Daoy (cell line): ENCODE measurements at places on chromosomes 4 and X.

- DNase-seq = peak; percentile 3
These were observed 23.7 kb upstream of the UNC5C start for GRCh38 chr4:95572304-95572991.

GRCh38 chrX:12197030-12197429 is 58.8 kb downstream of the FRMPD4 start:
- DNase-seq = no peak

DNA sequence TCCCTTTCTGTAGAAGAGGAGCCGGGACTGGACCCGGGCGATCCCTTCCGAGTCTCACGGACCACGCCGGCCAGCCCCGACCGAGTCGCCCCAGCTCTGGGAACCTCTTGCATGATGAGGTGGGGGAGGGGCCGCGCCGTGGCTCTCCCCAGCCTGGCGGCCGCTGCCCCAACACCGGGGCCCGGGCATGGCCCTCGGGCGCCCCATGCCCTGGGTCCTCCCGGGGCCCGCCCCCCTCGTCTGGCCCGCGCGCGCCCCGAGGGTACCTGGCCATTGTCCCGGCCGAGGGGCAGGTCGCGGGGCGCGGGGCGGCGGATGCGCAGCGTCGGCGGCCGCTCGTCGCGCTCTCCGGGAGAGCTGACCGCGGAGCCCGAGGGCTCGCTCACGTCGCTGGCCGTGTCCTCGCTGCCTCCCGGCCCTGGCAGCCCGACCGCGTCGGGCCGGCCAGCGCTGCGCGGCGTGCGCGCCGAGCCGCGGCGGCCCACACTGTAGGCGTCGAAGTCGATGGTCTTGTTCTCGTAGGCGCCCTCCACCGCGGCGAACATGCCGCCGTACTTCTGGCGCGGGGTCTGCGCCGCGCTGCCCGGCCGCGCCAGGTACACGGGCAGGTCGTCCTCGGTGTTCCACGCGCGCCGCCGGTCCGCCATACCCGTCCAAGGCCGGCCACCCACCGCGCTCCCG is 423 bp downstream of the CRMP1 start:
- peak; percentile 22 for DNase-seq

DNA sequence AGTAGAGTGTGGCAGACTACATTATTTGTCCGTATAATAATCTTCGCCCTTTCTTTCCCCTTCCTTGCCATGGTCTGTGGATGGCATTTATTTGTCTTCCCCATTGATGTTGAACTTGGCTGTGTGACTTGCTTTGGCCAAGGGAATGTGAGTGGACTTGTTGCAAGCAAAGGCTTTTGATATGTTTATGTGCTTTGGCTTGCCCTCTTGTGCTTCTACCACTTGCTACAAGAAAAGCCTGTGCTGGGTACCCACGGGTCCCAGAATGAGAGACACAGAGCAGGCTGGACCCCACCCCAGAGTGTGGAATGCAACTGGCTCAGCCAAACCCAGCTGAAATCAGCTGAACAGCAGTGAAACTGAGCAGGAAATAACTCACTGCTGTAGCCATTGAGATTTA is 63.0 kb downstream of the FAM184B start:
- DNase-seq = no peak

DNA sequence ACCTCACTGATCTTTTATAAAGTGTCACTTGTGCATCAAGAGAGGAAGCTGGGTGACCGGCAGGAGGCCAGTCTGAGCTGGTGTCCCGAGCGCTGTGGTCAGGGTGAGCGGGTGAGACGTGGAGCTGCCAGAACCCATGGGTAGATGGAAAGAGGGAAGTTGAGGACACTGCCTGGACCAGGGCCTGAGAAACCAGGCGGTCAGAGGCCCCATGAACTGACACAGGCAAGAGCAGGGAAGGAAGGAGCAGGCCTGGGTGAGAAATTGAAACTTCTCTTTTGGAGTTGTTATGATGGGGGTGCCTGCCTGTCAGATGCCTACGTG is 192.6 kb downstream of the AFAP1 start:
- DNase-seq = no peak

- DNase-seq = peak; percentile 30
These were observed 17.9 kb downstream of the REELD1 start for GRCh38 chr4:146232131-146232722.

DNA sequence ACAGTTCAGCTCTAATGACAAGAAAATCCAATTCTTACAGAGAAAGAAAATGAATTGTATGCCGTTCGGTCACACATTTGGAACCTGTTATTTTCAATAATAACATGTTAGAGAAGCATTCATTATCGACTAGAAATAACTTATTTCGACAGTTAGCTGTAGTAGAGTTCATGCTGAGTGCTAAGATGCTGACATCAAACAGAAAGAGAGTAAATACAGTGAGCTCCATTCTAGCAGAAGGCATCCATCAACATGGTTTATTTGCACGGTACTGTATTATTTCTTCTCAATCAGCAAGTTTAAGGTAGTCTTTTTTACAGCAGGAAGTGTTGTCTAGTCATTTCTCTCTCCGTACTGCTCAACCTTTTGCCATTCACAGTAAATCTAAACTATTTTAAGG is 732.1 kb downstream of the STIM2 start:
- no peak for DNase-seq

- DNase-seq = peak; percentile 2
These were observed 260.2 kb downstream of the UNC5C start for GRCh38 chr4:95288552-95288951.

GRCh38 chr4:113407409-113407808 is 354.1 kb downstream of the CAMK2D start:
- no peak for DNase-seq

GRCh38 chr4:164926301-164926700 is 49.3 kb downstream of the APELA start:
- peak; percentile 41 for DNase-seq

DNA sequence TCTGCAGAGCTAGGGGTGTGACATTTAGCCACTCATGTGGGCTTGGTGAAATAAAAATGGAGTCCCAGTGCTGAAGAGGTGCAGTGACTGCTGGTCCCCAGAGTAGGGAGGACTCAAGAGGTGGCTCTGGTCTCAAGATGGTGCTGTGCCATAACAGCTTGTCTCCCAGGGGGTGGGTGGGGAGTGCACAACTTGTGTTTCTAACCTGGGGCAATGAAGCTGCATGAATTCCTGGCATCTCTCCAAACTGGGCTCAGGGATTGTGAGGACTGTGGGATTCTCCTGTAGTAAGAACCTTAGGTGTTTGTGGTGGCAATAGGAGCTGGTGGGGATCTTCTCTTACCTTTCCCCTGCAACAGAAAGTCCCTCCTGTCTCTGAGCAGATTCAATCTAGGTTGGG is 278.9 kb upstream of the SFRP2 start:
- no peak for DNase-seq

- DNase-seq = no peak
These were observed 24.5 kb upstream of the SCD5 start for GRCh38 chr4:82823062-82823461.

- peak; percentile 36 for DNase-seq
These were observed 875 bp downstream of the LAP3 start for GRCh38 chr4:17577665-17578481.

GRCh38 chr4:121454251-121454979 is 73.6 kb upstream of the QRFPR start:
- DNase-seq = no peak
